Nephron progenitor cell (in vitro differentiated cells): ENCODE measurements at places on chromosomes 3 and 15.

DNA sequence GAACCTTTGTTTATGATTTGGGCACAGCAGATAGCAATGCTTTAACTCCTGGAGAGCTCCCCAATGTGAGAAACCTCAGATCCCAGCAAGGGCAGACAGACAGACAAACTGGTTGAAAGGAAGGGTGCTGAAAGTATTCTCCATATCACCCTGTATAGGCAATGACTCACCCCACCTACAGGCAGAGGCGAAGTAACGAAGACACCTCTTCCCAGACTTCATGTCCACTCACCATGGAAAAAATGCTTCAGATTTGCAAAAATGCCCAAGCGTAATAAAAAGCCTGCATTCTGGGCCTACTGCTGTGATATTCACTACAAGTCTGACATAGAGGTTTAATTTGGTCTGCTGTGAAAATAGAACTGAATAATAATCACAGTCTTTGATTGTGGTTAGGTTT is 50.5 kb downstream of the THBS1 start:
- no peak overlapping the region for H3K4me3 ChIP-seq
- H3K27ac ChIP-seq, result no peak overlapping the region
- no peaks in the 10 kb centered on the region for H3K36me3 ChIP-seq

- H3K4me1 ChIP-seq, result peaks cover 11% of the 10 kb centered on the region
- no peak for DNase-seq
- peaks cover 49% of the 10 kb centered on the region for H3K27me3 ChIP-seq
- H3K36me3 ChIP-seq, result no peaks in the 10 kb centered on the region
- H3K4me3 ChIP-seq, result no peak overlapping the region
- no peak overlapping the region for H3K27ac ChIP-seq
These were observed 8.6 kb upstream of the TNK2 start for GRCh38 chr3:195916991-195917390.

DNA sequence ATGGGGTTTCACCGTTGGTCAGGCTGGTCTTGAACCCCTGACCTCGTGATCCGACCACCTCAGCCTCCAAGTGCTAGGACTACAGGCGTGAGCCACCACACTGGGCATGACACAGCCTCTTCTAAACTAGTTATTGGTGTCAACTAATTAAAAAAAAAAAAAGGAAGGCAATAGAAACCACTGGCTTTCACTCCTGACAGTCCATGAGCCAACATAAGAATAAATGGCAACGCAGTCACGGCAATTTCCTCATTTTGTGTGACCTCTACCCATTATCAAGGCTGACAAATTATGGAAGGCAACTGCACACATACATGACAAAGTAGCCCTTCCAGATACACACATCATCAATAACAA is 5.9 kb downstream of the ARHGEF3 start:
- no peak overlapping the region for H3K4me3 ChIP-seq
- H3K27me3 ChIP-seq, result peaks cover 18% of the 10 kb centered on the region
- DNase-seq, result no peak

DNA sequence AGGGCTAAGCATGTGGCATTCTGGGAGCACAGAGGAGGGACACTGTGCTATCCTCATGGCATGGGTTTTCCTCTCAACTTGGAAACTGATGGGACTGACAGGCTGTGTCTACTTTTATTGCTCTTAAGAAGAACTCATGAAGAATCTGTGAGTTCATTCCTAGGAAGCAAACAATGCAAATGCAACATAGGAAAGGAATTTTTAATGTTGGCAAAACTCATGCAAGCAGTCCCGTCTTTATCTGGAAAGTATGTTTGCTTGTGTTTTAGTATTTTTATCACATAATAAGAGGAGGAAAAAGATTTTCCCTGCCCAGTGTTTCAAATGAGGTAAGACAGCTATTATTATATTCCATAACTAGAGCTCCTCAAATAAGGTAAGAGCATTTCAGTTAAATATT is 89.7 kb downstream of the TRIM42 start:
- H3K27me3 ChIP-seq, result peaks cover 10% of the 10 kb centered on the region
- no peaks in the 10 kb centered on the region for H3K4me1 ChIP-seq
- no peak overlapping the region for H3K4me3 ChIP-seq

GRCh38 chr15:69954666-69955065 is 143.1 kb downstream of the TLE3 start:
- DNase-seq, result no peak
- H3K4me1 ChIP-seq, result peaks cover 19% of the 10 kb centered on the region
- peaks cover 4% of the 10 kb centered on the region for H3K27me3 ChIP-seq
- no peak overlapping the region for H3K4me3 ChIP-seq

GRCh38 chr3:189978753-189979152 is 141.9 kb downstream of the P3H2 start:
- H3K4me1 ChIP-seq, result peaks cover 7% of the 10 kb centered on the region
- H3K36me3 ChIP-seq, result peaks cover 67% of the 10 kb centered on the region
- H3K27ac ChIP-seq, result no peak overlapping the region
- H3K4me3 ChIP-seq, result no peak overlapping the region
- no peaks in the 10 kb centered on the region for H3K27me3 ChIP-seq

DNA sequence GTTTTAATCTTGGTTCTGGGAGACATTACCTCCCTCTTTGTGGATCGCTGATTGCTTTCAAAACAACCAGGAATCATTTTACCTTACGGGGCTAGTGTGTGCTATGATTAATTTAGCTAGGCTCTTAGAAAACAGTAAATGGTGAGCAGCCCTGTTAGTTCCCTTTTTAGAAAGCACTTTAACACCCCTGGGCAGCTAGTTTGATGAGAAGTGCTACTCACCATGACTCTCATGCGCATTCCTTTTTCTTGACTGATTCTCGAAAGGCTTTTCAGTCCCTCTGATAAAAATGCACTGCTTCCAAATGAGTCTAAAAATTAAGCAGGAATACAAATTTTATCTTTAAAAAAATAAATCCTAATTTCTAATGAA is 75.3 kb upstream of the LEKR1 start:
- H3K27me3 ChIP-seq, result peaks cover 5% of the 10 kb centered on the region
- no peak for DNase-seq
- peaks cover 9% of the 10 kb centered on the region for H3K36me3 ChIP-seq
- no peak overlapping the region for H3K4me3 ChIP-seq
- peak overlapping the region; percentile 92 for H3K27ac ChIP-seq

DNA sequence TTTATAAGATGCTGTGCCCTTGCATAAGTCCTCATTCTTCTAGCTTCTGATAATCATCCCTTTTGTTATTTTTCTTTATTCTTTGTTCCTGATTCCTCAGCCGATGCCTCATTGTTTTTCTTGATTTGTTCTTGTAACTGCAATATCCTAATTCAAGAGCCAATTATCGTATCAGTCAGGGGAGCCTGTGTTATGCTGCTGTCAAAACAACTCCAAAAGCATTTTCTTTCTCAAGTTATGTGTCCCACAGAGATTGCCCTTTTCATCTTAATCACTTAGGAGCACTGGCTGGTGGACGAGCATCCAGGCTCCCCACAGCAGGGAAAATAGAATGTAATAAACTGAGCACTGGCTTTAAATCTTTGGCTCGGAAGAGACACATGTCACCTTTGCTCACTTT is 207.3 kb downstream of the CHL1 start:
- H3K36me3 ChIP-seq, result no peaks in the 10 kb centered on the region
- H3K27me3 ChIP-seq, result peaks cover 4% of the 10 kb centered on the region
- no peak overlapping the region for H3K4me3 ChIP-seq

- H3K4me3 ChIP-seq, result no peak overlapping the region
- no peaks in the 10 kb centered on the region for H3K27me3 ChIP-seq
- peaks cover 53% of the 10 kb centered on the region for H3K4me1 ChIP-seq
- DNase-seq, result no peak
- H3K27ac ChIP-seq, result peak overlapping the region; percentile 24
- peaks cover 61% of the 10 kb centered on the region for H3K36me3 ChIP-seq
These were observed 162.4 kb downstream of the GHSR start for GRCh38 chr3:172285844-172286243.

- H3K27ac ChIP-seq, result no peak overlapping the region
- no peaks in the 10 kb centered on the region for H3K4me1 ChIP-seq
- no peak for DNase-seq
- H3K36me3 ChIP-seq, result peaks cover 11% of the 10 kb centered on the region
These were observed 1.7 kb downstream of the P2RY13 start for GRCh38 chr3:151327571-151328198.

GRCh38 chr3:47000198-47000815 is 20.8 kb downstream of the NBEAL2 start:
- peaks cover 3% of the 10 kb centered on the region for H3K27me3 ChIP-seq

DNA sequence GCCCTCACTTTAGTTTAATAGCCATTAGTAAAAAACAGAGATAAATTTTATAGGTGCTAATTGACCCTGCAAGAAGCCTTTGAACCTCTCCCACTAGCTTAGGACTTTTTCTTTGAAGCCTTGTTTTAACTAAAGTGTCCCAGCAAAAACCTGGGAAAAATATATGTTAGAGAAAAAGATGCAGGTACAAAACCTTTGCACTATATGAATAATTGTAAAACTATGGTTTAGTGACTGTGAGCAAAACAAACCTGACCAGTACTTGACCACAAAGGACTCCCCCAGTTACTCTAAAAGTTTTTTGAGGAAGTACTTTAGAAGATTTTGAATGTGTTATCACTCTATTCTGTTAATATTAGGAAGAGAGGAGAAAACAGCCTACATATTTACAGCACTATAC is 123.3 kb upstream of the TP63 start:
- peaks cover 10% of the 10 kb centered on the region for H3K27me3 ChIP-seq
- no peak overlapping the region for H3K27ac ChIP-seq
- DNase-seq, result no peak
- no peak overlapping the region for H3K4me3 ChIP-seq
- peaks cover 10% of the 10 kb centered on the region for H3K4me1 ChIP-seq

GRCh38 chr3:7194071-7194835 is 333.3 kb downstream of the GRM7 start:
- H3K27ac ChIP-seq, result no peak overlapping the region
- H3K4me1 ChIP-seq, result no peaks in the 10 kb centered on the region
- H3K36me3 ChIP-seq, result no peaks in the 10 kb centered on the region
- DNase-seq, result no peak
- H3K4me3 ChIP-seq, result no peak overlapping the region

DNA sequence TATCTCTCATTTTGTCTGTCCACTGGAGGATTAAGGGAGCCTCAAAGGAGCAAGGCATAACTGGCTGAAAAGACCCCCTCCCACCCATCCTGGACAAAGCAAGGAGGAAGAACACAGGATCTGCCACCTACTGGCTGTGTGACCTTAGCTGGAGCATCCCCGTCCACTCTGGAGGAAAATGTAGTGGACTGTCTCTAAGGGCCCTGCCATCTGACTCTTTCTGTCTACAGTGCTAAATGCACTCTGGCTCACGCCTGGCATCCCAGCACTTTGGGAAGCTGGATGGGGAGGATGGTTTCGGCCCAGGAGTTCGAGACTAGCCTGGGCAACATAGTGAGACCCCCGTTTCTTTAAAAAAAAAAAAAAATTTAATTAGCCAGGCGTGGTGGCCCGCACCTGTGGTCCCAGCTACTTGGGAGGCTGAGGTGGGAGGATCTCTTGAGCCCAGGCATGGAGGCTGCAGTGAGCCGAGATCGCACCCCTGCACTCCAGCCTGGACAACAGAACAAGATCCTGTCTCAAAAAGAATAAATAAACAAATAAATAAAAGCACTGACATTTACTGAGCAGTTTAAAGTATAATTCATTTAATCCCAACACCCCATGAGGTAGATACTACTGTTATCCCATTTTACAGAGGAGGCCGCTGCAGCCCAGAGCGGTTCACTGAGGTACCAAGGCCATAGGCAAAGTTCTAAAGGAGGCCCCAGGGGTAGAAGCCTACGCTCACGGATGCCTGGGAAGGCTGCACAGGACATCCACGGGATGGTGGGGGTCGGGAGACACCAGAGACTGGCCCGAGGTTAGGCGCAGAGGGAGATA is 1.1 kb downstream of the TBC1D2B start:
- H3K27me3 ChIP-seq, result peaks cover 7% of the 10 kb centered on the region
- H3K4me3 ChIP-seq, result peak overlapping the region; percentile 94
- no peaks in the 10 kb centered on the region for H3K36me3 ChIP-seq
- H3K4me1 ChIP-seq, result peaks cover 33% of the 10 kb centered on the region
- DNase-seq, result peak; percentile 17
- no peak overlapping the region for H3K27ac ChIP-seq

GRCh38 chr3:42118762-42119361 is 27.7 kb downstream of the TRAK1 start:
- H3K4me1 ChIP-seq, result peaks cover 49% of the 10 kb centered on the region
- peaks cover 7% of the 10 kb centered on the region for H3K36me3 ChIP-seq
- DNase-seq, result peak; percentile 26
- H3K27me3 ChIP-seq, result no peaks in the 10 kb centered on the region

DNA sequence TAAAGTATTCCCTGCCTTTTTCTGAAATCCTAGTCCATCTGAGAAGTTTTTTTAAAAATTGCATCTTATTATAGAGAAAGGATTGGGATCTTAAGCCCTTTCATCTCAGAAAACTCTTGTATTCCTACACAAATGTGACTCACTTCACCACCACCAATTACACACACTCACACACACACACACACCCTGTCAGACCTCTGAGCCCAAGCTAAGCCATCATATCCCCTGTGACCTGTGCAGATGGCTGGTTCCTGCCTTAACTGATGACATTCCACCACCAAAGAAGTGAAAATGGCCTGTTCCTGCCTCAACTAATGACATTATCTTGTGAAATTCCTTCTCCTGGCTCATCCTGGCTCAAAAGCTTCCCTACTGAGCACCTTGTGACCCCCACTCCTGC is 1181.9 kb downstream of the ROBO2 start:
- peaks cover 5% of the 10 kb centered on the region for H3K4me1 ChIP-seq
- DNase-seq, result no peak
- H3K27me3 ChIP-seq, result peaks cover 3% of the 10 kb centered on the region
- H3K36me3 ChIP-seq, result no peaks in the 10 kb centered on the region
- H3K4me3 ChIP-seq, result no peak overlapping the region

GRCh38 chr3:67854663-67855062 is 200.3 kb upstream of the SUCLG2 start:
- no peaks in the 10 kb centered on the region for H3K27me3 ChIP-seq
- H3K36me3 ChIP-seq, result no peaks in the 10 kb centered on the region
- DNase-seq, result no peak
- H3K4me3 ChIP-seq, result no peak overlapping the region

DNA sequence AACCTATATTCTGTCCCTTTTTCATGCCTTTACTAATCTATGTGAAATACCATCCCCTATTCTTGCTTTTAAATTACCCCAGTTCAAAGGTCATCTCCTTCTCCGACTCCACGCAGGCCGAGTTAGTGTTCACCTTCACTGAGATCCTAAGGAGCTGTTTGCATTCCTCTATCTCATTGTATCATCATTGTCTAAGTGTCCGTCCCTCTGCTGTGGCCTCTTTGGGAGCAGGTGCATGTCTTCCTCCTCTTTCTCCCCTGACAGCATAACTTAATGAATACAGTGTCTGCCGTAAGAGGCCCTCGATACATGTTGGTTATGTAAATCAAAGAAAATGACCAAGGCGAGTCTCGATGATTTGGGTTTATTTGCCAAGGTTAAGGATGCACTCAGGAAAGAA is 4.9 kb upstream of the PPP1R2 start:
- H3K36me3 ChIP-seq, result no peaks in the 10 kb centered on the region
- H3K27me3 ChIP-seq, result peaks cover 19% of the 10 kb centered on the region
- no peak for DNase-seq

DNA sequence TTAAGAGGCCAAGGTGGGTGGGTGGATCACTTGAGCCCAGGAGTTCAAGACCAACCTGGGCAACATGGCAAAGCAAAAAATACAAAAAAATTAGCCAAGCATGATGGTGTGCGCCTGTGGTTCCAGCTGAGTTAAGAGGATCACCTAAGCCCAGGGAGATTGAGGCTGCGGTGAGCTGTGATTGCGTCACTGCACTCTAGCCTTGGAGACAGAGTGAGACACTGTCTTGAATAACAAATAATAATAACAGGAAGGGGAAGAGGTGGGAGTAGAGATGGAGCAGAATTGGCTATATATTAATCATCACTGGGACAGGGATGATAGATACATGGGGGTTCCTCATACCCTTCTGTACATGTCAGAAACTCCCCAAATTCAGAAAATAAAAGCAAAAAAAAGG is 23.8 kb upstream of the NMB start:
- H3K4me1 ChIP-seq, result no peaks in the 10 kb centered on the region
- no peak overlapping the region for H3K27ac ChIP-seq
- no peak overlapping the region for H3K4me3 ChIP-seq
- H3K27me3 ChIP-seq, result no peaks in the 10 kb centered on the region
- no peak for DNase-seq
